ENCODE measurements at places on chromosomes 11 and 22. TPM values are rescaled to one million over a fixed set of nuclear protein-coding genes. Genes with fewer than 3 reads are reported as not detected.
A peak's percentile ranks its signal among the peaks of the same experiment; 100 is the strongest.

Gene CSF2RB
- 11.7 TPM for total RNA-seq

Gene TTLL8
- not detected for total RNA-seq

DNA sequence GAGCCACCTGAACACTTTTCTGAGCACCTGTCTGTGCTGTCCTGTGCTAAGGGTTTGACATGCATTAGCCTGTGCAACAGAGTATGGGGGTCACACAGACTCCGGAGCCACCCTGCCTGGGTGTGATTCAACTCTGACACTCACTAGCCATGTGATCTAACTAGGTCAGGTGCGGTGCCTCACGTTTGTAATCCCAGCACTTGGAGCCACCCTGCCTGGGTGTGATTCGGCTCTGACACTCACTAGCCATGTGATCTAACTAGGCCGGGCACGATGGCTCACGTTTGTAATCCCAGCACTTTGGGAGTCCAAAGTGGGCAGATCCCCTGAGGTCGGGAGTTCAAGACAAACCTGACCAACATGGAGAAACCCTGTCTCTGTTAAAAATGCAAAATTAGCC, 11.4 kb downstream of the UBE2L6 start:
- no peak overlapping the region for H3K27ac ChIP-seq
- H3K36me3 ChIP-seq = peaks cover 55% of the 10 kb centered on the region
- H3K27me3 ChIP-seq = peaks cover 1% of the 10 kb centered on the region
- H3K4me1 ChIP-seq = peaks cover 8% of the 10 kb centered on the region

Gene ACTN3
- total RNA-seq = not detected

- H3K4me1 ChIP-seq = peaks cover 9% of the 10 kb centered on the region
- peak overlapping the region; percentile 21 for H3K27ac ChIP-seq
- no peaks in the 10 kb centered on the region for H3K36me3 ChIP-seq
- no peak for DNase-seq
- peaks cover 2% of the 10 kb centered on the region for H3K27me3 ChIP-seq
These were observed 229.0 kb upstream of the ZC3H12C start for GRCh38 chr11:109864151-109864661.

Gene TSGA10IP
- not detected for total RNA-seq

DNA sequence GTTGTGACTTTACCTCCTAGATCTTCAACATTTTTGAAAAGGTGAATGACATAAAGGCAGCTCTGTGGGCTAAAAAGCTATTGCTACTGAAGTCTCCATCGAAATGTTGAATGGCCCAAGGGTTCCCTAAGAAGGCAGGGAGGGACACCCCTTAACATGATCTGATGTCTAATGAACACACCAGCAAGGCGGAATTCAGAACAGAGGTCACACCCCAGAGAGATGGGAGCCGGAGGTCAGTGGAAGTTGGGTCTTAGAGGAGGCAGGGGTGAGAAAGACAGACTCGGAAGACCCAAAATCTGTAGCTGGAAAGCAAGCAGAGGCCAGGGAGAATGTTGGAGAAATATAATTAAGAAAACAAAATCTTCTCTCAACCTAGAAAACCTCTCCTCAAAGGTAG, 79.0 kb downstream of the TRIM29 start:
- H3K36me3 ChIP-seq = no peaks in the 10 kb centered on the region

GRCh38 chr11:115379528-115379927, 124.7 kb downstream of the CADM1 start:
- H3K4me3 ChIP-seq = no peak overlapping the region
- H3K27me3 ChIP-seq = peaks cover 4% of the 10 kb centered on the region
- H3K36me3 ChIP-seq = no peaks in the 10 kb centered on the region
- H3K27ac ChIP-seq = no peak overlapping the region
- H3K4me1 ChIP-seq = no peaks in the 10 kb centered on the region
- no peak for DNase-seq

Gene PDE3B
- 64.0 TPM for total RNA-seq

- H3K36me3 ChIP-seq = no peaks in the 10 kb centered on the region
- H3K27ac ChIP-seq = no peak overlapping the region
- no peak overlapping the region for H3K4me3 ChIP-seq
- H3K27me3 ChIP-seq = peaks cover 6% of the 10 kb centered on the region
These were observed 23.3 kb upstream of the PHF21B start for GRCh38 chr22:45033136-45033535.

GRCh38 chr11:120389693-120390584, 53.7 kb downstream of the ARHGEF12 start:
- peaks cover 1% of the 10 kb centered on the region for H3K36me3 ChIP-seq
- H3K27ac ChIP-seq = no peak overlapping the region
- no peak for DNase-seq
- H3K4me3 ChIP-seq = no peak overlapping the region

Gene NAALADL1
- 12.7 TPM for total RNA-seq

- peaks cover 5% of the 10 kb centered on the region for H3K4me1 ChIP-seq
- DNase-seq = no peak
- H3K27ac ChIP-seq = no peak overlapping the region
- H3K27me3 ChIP-seq = peaks cover 9% of the 10 kb centered on the region
- H3K4me3 ChIP-seq = no peak overlapping the region
These were observed 117.5 kb downstream of the WNT7B start for GRCh38 chr22:45859231-45860161.

Gene SCGB1D2
- not detected for total RNA-seq

GRCh38 chr11:65615950-65616574, 486 bp downstream of the PCNX3 start:
- peak overlapping the region; percentile 97 for H3K4me3 ChIP-seq
- H3K36me3 ChIP-seq = peaks cover 28% of the 10 kb centered on the region
- peak; percentile 44 for DNase-seq
- H3K4me1 ChIP-seq = peaks cover 21% of the 10 kb centered on the region
- no peaks in the 10 kb centered on the region for H3K27me3 ChIP-seq
- peak overlapping the region; percentile 94 for H3K27ac ChIP-seq

Gene FGF3
- not detected for total RNA-seq

Gene SEZ6L
- not detected for total RNA-seq

DNA sequence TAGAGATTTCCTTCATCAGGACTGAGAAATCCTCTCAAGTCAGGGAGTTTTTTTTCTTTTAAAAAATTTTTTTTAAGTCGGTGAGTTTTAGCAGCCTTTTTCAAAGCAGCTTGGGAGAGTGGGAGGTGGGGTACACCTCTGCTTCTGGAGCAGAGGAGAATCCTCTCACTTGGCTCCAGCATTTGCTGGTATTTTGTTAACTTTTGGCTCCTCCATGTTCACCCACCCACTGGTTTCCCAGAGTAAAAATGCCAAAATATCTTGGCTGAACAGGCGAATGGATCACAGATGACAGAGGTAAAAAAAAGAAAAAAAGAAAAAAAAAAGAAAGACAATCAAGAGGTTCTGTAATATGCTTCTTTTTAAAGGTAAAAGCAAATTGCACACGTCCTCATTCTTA, 68.0 kb downstream of the GAB2 start:
- H3K27ac ChIP-seq = peak overlapping the region; percentile 92
- H3K4me3 ChIP-seq = peak overlapping the region; percentile 75
- peaks cover 12% of the 10 kb centered on the region for H3K36me3 ChIP-seq
- DNase-seq = no peak

DNA sequence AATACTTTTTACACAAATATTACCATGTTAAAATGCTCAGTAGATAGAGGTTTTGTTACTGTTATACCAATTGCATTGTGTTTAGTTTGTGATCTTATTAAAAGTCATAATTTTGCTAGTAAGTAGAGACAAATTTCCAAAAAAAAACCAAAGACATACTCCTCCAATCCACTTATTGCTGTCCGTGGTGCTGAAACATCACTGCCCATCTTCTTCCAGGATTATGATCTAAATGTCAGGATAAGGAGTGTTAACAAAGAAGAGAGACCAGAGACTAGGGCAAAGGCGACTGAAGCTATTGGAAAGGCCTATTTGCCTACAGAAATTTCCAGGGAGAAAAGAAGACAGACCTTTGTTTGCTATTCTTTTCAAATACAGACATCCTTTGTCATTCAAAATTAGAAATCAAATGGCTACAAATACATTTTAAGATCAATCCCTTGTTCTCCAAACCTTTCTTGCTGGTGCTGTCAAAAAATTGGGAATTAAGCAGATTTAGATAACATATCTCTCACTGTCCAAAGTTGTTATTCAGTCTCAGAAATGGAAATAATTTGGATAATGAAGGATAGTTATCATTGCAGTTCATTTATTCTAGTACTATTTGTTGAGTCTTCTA, 199.7 kb downstream of the C11orf91 start:
- H3K4me3 ChIP-seq = no peak overlapping the region
- H3K4me1 ChIP-seq = no peaks in the 10 kb centered on the region
- peaks cover 5% of the 10 kb centered on the region for H3K27me3 ChIP-seq
- DNase-seq = no peak
- no peak overlapping the region for H3K27ac ChIP-seq
- H3K36me3 ChIP-seq = no peaks in the 10 kb centered on the region

GRCh38 chr22:43435851-43436811, 24.3 kb downstream of the MPPED1 start:
- H3K27me3 ChIP-seq = peaks cover 1% of the 10 kb centered on the region
- no peak overlapping the region for H3K4me3 ChIP-seq
- DNase-seq = no peak
- no peaks in the 10 kb centered on the region for H3K36me3 ChIP-seq

GRCh38 chr11:86749821-86750401, 50.4 kb upstream of the PRSS23 start:
- H3K36me3 ChIP-seq = no peaks in the 10 kb centered on the region
- H3K27ac ChIP-seq = no peak overlapping the region
- no peak overlapping the region for H3K4me3 ChIP-seq
- DNase-seq = no peak
- peaks cover 11% of the 10 kb centered on the region for H3K27me3 ChIP-seq

- peak overlapping the region; percentile 19 for H3K4me3 ChIP-seq
- peak; percentile 64 for DNase-seq
- H3K27ac ChIP-seq = peak overlapping the region; percentile 64
- peaks cover 7% of the 10 kb centered on the region for H3K36me3 ChIP-seq
- peaks cover 60% of the 10 kb centered on the region for H3K4me1 ChIP-seq
These were observed 119.5 kb downstream of the ENTHD1 start for GRCh38 chr22:39773976-39774539.

- no peak overlapping the region for H3K27ac ChIP-seq
- no peak for DNase-seq
- no peak overlapping the region for H3K4me3 ChIP-seq
- no peaks in the 10 kb centered on the region for H3K36me3 ChIP-seq
- H3K4me1 ChIP-seq = no peaks in the 10 kb centered on the region
These were observed 412.3 kb downstream of the BRD1 start for GRCh38 chr22:49415151-49415951.
